ENCODE measurements at places on chromosomes 5 and 9.
A peak's percentile ranks its signal among the peaks of the same experiment; 100 is the strongest.

GRCh38 chr5:22985446-22985845 lies 132.3 kb upstream of the CDH12 start:
- no peak for DNase-seq

- DNase-seq = no peak
Measured at GRCh38 chr5:91438871-91439270, 55.8 kb upstream of the ARRDC3 start.

DNA sequence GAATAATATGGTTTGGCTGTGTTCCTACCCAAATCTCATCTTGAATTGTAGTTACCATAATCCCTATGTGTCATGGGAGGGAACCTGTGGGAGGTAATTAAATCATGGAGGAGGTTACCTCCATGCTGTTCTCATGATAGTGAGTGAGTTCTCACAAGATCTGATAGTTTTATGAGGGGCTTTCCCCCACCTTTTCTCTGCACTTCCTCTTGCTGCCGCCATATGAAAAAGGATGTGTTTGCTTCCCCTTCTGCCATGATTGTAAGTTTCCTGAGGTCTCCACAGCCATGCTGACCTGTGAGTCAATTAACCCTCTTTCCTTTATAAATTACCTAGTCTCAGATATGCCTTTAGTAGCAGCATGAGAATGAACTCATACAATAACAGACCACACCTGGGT lies 63.7 kb upstream of the PRR16 start:
- DNase-seq = no peak

- DNase-seq = no peak
Measured at GRCh38 chr9:27117489-27118135, 8.6 kb downstream of the TEK start.

GRCh38 chr5:140251527-140251973 lies 51.4 kb downstream of the PFDN1 start:
- peak; percentile 93 for DNase-seq

DNA sequence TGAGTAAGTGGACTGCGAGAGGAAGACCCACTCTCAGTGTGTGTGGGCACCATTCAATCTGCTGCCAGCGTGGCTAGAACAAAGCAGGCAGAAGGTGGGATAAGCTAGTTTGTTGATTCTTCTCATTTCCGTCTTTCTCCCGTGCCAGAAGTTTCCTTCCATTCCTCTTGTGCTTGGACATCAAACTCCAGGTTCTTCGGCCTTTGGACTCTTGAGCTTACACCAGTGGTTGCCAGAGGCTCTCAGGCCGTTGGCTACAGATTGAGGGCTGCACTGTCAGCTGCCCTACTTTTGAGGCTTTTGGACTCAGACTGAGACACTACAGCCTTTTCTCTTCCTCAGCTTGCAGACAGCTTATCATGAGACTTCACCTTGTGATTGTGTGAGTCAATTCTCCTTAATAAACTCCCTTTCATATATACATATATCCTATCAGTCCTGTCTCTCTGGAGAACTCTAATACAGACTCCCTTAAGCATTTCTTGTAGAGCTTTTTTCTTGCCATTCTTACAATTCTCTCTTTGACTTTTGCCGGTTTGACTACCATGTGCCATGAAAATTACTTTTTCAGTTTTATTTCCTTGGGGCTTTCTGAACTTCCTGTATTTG lies 494.9 kb downstream of the PRR16 start:
- DNase-seq = no peak

DNA sequence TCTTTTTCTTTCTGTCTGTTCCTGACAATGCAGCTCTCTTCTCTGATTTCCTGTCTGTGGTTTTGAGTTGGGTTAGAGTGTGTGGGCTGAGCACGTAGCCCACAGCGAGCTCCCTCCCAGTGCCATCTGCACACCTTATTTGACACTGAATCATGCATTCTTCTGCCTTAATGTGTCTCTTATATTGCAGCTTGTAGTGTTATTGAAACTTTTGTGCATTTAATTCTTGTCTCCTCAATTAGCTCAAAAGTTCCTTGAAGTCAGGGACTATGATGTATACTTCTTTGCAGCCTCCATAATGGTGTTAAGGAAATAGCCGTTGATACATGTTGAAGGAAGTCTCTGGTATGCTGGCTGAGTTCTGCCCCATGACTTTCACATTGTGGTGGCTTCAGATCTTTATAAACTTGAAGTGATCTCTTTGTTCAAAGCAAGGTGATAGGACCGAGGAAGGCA lies 576.2 kb upstream of the CLINT1 start:
- no peak for DNase-seq

DNA sequence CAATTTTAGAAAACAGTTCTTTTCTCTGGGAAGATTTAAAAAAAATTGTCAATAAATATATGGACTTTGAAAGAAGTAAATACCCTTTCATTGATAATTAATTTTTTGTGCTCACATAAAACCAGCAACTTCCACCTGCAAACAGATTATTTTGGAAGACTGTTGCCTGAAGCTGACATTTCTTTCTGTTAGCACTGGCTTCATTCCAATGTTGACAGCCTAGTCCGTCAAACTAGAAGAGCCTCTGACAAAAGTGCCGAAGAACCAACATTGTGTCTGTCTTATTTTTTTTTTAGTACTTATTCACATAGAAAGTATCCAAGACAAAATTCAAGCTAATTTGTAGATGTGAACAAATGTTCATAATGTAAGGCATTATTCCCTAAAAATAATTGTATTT lies 108.6 kb upstream of the TMEM161B start:
- DNase-seq = peak; percentile 4

- DNase-seq = no peak
Measured at GRCh38 chr5:103126557-103126956, 6.5 kb downstream of the PPIP5K2 start.

DNA sequence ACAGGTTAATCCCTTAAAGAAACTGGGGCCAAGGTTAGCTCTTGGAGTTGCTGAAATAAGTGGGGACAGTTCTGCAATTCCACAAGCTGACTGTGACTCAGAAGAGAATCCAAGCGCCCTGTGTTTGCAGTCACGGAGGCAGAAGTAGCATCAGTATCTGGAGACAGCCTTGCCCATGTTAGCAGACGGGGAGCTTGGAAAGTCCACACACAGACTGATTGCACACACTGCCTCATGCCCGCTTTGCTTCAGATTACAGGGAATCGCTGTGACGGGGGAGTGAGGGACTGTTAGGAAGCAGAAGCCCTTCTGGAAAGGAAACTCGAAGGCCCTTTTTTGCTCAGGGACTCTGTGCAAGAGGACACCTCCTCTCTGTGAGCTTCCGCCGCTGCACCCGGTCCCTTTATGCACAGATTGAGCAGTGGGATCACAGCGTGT lies 30.9 kb upstream of the PPP1R26 start:
- DNase-seq = no peak

DNA sequence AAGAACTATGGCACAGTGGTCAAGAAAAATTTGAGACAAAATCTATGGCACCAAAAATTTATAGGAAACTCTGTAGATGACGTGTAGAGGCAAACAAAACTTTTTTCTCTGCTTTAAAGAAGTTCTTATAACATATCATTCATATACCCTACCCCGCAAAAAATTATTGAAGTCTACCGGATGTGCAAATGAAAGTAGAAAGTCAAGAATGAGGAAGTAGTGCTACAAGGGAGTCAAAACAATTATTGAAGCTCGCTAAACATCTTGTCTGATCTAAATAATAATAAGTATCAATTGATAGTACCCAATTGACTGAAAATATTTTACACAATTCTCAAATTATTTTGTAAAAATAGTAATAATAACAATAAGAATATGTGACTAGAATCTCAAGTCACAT lies 398.5 kb downstream of the TAF11L14 start:
- DNase-seq = no peak

DNA sequence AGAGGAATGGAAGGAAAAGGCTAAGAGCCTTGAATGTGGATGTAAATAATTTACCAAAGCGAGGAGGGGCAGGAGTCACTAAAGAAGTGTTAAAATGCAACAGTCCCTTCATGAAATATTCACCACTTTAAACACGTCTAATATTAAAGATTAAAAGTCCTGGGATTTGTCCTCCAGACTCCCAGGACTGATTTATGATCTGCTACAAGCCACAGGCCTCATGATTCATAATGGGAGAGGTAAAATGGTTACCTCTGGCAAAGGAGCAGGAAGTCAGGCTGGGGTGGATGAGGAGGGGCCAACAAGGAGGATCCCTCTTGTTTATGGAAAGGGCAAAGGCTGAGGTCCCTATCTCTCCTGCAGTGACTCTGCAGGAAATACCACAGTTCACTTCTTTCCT lies 292.4 kb downstream of the TRIM32 start:
- DNase-seq = no peak

DNA sequence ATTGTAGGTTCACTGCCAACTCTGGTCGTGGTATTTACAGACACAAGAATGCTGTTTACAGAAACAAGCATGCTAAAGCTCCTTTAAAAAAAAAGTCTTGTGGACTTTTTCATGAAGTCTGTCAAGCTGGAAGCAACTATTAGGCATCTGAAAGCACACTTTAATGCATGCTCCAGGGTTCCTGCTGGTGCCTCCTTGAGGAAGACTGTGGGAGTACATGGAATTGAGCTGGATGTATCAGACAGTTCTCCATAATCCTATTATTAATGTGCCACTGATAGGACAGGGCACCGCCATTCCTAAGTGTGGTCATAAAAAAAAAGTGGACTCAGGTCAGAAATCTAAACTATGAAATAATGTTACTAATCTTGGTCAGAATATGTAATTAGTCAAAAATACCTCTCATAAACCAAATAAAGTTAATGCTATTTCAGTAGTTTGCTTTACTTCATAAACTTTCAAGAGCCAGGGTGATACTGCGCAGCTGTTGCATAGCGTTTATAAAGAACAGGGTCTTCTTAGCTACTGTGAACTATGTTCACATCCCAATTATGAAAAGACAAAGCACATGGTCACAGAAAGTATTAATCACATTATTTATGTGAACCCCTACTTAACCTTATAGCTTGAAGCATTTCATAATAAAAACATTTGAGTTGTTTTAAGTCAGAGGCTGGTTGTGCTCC lies 390.8 kb upstream of the PTGER4 start:
- DNase-seq = no peak

DNA sequence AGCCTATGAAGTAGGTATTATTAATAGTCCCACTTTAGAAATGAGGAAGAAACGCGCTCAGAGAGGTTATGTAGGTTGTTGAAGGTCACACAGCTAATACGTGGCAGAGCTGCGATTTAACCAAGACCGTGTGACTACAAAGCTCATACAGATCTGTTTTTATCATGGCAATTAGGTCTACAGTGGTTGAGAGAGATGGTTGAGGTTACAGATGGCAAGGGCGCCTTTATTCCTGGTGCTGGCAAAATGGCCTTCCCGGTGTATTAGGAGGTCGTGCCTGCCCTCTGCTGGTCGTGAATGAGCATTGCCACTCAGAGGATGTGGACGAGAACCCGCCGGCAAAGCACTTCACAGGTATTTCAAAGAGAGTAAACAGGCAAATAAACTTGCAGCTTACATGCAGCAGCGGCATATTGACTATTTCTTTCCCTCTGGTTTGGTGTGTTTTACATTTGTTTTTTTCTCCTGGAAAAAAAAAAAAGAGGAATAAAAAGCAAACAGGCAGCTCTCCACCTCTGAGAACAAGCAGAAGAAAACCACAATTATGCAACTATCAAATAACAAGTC lies 65.3 kb upstream of the EGFLAM start:
- peak; percentile 87 for DNase-seq

DNA sequence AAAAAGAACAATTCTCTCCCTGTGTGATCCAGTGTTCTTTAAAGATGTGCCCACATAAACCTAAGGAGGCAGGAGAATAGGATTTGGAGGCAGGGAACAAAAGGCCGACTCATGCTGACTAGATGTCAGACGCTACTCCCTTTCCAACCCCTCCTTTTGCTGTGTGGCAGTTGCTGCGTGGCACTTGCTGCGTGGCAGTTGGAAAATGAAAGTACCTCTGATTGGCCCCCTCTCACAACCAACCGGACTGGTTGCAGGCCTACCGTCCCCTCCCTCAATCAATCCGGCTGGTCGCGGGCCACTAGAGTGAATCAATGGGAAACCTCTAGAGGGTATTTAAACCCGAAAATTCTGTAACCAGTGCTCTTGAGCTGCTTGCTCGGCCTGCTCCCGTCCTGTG lies 551.0 kb downstream of the KIF4B start:
- DNase-seq = no peak

GRCh38 chr9:129518074-129518473 lies 102.8 kb downstream of the C9orf50 start:
- DNase-seq = no peak

GRCh38 chr9:120413121-120414048 lies 166.6 kb downstream of the CDK5RAP2 start:
- DNase-seq = no peak

- no peak for DNase-seq
Measured at GRCh38 chr9:110029956-110030480, 177.9 kb downstream of the C9orf152 start.

DNA sequence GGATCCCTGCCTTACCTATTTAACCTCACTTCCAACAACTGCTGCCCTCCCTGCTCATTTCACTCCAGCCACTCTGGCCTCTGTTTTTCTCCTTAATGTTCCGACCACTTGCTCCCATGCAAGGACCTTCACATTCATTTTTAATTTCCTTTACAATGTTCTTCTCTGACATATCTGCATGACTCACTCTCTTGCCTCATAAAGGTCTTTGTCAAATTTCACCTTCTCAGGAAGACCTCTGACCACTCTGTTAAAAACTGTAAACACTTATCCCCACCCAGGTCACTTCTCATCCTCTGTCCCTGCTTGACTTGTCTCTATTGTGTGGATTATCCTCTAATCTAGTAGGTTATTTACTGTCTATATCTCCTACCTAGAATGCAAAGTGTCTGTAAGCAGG lies 751.2 kb downstream of the BRINP1 start:
- DNase-seq = no peak

DNA sequence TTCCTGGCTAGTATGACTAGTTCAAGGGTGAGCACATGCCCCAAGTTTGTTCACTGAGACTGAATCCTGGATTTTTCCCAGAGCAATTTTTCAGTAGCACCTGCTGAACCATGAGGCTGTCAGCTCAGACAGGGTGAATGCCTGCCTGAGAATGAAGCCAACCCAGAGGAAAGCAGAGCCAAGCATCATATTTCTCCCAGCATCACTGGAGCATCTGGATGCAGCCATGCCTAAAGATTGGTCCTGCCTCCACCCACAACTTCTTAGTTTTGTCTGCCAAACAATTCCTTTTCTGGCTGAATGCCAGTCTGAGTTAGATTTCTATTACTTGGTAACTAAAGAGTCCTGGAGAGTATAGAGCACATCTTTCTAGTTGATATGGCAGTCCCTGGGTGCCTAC lies 343.6 kb downstream of the CSNK1G3 start:
- DNase-seq = peak; percentile 56

GRCh38 chr9:89945133-89945532 lies 340.3 kb downstream of the GADD45G start:
- DNase-seq = no peak

GRCh38 chr5:16797951-16798350 lies 138.1 kb downstream of the MYO10 start:
- peak; percentile 51 for DNase-seq

All from astrocyte of the hippocampus (primary cell).